ENCODE measurements at places on chromosomes 12 and 14.

GRCh38 chr12:21585485-21585884, 19.2 kb downstream of the GYS2 start:
- DNase-seq, result no peak

GRCh38 chr12:54383041-54383609, 1.4 kb downstream of the ZNF385A start:
- DNase-seq, result no peak

DNA sequence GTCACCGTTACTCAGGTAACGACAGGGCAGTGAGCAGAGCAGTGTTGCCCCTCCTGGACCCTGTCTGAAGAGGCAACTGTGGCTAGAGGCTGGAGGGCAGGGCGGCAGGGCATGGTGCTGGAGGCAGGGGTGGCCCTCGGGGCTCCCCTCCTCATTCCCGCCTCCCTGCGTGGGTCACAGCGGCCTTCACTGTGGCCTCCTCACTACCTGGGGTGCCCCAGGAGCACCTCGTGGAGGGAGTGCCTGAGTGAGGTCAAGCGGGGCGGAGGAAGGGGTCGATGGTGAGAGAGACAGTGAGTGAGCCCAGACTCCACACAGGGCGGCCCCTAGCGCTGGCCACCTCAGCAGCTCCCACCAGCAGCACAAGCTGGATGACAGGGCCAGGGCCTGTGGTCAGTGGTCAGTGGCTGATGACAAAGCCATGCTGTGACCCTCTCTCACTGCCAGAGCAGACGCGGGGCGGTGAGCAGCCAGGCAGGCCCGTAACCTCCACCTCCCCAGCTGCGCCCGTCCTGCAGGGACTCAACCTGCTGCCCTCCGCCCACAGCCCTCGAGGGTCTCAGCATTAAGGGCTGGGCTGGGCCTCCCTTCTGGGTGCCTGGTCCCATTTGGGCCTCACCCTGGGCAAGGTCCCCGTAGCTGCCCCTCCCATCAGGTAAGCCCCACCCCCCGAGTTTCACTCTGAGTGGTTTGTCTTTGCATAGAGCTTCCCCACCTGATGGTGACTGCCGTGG, 17.8 kb downstream of the GPR132 start:
- no peak for DNase-seq

GRCh38 chr14:32366256-32366879, 37.3 kb downstream of the AKAP6 start:
- peak; percentile 62 for DNase-seq

GRCh38 chr12:7989827-7990491, 42.6 kb upstream of the FOXJ2 start:
- no peak for DNase-seq

GRCh38 chr12:131959641-131960589, 10.2 kb downstream of the EP400 start:
- DNase-seq, result no peak

- DNase-seq, result no peak
Measured at GRCh38 chr14:101215266-101215665, 311.7 kb upstream of the RTL1 start.

DNA sequence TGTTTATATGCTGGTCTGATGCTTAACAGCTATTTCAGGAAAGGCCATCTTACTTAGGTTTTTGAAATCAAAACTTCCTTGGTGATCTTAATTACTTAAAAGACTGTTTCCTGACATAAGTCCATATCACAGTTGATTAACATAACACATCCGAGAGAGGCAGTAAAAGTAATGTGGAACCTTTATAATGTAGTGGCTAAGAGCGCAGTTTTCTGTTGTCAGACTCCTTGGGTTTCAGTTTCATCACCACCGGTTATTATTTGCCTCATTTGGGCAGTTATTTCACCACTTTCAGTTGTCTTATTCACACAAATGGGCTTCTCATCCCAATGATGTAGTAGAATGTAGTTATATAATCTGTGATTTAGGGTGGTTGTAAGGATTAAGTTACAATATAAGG, 30.9 kb downstream of the TBC1D15 start:
- no peak for DNase-seq

DNA sequence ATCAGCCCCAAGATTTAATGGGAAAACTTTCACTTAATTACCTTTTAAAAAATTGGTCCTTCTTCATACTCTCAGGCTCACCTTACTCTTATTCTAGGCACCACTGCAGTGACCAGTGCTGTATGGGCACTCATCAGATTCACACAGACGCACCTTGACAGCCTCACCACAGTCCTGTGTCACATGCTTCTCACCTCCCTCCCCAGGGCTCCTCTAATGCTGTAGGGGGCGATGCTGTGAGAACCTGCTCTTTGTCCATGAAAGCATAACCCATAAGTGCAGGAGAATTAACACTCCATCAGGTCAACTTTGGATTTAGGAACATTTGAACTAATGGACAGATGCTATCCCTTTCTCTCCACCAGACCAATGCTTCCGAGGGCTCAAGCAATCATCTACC, 13.9 kb upstream of the PPP4R3A start:
- DNase-seq, result no peak

DNA sequence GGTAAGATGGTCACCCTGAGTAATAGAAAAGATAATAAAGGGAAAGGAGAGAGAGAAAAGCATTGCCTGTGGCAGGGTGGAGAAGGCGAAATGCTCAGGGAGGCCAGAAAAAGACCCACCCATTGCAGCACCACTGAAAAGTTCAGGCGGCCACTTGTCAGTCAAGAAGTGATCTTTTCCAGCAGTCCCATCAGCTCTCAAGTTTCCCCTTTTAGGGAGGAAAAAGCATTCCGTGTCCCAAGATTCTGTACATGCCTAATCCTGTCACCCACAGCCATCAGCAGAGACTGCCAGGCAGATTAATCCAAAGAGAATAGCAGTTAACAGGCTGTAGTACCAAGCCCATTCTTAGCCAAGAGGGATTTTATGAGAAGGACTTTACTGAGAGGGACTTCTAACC, 11.9 kb downstream of the SLC38A1 start:
- DNase-seq, result no peak

- DNase-seq, result no peak
Measured at GRCh38 chr14:20494935-20495766, 10.2 kb upstream of the RNASE10 start.

- DNase-seq, result no peak
Measured at GRCh38 chr12:113347-113746, 46.8 kb downstream of the IQSEC3 start.

- no peak for DNase-seq
Measured at GRCh38 chr14:51513933-51514332, 137.8 kb upstream of the FRMD6 start.

DNA sequence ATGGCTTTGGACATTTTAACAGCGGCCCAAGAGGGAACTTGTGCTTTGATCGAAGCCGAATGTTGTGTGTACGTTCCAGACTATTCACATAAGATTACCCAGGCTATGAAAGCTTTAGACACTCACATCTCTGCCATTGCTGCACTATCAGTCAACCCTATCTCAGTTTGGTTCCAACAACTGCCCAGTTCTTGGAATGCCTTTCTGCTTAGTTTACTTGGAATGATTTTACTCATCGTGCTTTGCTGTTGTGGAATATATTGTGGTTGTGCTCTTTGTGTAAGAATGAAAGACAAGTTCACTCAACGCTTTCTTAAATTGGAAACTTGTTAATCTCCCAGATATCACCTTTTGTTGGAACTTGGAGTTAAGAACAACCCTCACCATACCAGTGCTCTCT, 498.2 kb downstream of the GLT1D1 start:
- DNase-seq, result no peak

- peak; percentile 14 for DNase-seq
Measured at GRCh38 chr14:51855234-51855633, 5.2 kb upstream of the GNG2 start.

DNA sequence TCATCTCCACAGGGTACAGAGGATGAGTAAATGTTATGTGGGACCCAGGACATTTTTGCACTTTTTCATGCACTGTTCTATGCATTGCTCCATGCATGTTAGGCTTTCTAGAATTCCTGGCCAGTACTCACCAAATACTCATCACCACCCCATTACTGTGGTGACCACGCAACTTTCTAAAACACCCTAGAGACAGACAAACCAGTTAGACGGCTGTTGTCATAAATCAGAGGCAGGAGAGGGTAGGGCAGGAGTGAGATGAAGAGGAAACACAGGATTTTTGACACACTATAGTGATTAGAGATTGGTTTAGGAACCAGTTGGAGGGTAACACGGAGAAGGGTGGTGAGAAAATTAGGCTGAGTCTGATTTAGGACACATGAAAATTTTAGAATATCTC, 59.3 kb downstream of the IFNG start:
- no peak for DNase-seq

GRCh38 chr14:75884198-75884611, 97.6 kb downstream of the TGFB3 start:
- no peak for DNase-seq

- no peak for DNase-seq
Measured at GRCh38 chr12:123828120-123828519, 66.0 kb downstream of the DNAH10 start.

DNA sequence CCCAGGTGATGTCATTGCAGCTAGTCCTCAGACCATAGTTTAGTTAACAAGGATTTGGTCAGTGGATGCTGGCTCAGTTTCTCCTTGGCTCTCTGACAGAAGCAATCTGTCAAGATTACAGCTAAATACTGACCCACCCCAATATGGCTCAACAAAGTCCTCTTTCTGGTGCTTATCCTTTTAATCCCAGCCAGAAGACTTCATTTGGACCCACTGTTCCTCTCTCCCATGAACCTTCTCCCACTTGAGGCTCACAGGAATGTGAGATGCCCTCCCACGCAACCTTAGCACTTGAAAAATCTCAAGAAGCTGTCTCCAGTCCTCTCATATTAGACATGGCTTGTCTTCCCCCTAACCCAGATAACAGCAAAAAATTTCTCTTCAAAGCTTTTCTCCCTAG, 47.7 kb downstream of the C12orf50 start:
- no peak for DNase-seq

- no peak for DNase-seq
Measured at GRCh38 chr12:116604951-116605641, 45.9 kb downstream of the MAP1LC3B2 start.

Data from SJCRH30 (cell line).